Stimulated activated CD4-positive, alpha-beta T cell treated with anti-CD3 and anti-CD28 coated beads, Interleukin-1b, Interleukin-23, amount 100 ng/mL, for 1 hour (primary cell): ENCODE measurements at places on chromosomes 5 and 9.

GRCh38 chr5:157912621-157913325 is 53.8 kb upstream of the CLINT1 start:
- DNase-seq, result no peak

DNA sequence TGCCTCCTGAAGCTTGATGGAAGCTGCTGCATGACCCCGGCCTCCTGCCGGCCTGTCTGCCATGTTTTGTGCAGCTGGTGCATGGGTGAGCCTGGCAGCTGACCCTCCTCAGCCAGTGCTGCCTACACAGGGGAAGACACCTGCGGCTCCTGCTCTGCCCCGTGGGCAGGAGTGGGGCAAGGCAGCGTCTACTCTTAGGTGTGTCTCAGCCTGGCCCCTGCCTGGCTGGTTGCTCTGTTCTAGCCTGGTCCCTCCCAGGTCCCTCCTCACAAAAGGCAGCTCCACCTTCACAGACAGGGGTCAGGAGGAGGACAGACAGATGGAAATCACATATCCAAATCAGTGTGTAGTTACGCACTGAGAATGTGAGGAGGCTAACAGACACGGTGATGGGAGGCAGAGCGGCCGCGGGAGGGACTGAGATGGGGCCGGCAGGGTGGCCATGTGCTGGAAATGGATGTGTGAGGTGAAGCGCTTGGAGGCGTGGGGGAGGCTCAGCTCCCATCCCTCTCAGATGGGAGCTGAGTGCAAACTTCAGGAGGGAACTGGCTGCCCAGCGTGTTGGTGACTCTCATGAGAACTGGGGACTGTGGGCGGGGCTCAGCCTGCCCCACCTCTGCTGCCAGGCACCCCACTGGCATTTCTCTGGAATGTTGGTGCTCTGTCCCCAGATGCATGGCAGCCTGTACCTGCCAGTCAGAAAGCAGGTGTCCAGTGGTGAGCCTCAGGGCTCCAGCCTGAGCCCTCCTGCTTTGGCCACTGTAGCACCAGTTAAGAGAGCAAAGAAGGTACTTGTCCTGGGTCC is 43.4 kb downstream of the PPARGC1B start:
- no peak for DNase-seq

DNA sequence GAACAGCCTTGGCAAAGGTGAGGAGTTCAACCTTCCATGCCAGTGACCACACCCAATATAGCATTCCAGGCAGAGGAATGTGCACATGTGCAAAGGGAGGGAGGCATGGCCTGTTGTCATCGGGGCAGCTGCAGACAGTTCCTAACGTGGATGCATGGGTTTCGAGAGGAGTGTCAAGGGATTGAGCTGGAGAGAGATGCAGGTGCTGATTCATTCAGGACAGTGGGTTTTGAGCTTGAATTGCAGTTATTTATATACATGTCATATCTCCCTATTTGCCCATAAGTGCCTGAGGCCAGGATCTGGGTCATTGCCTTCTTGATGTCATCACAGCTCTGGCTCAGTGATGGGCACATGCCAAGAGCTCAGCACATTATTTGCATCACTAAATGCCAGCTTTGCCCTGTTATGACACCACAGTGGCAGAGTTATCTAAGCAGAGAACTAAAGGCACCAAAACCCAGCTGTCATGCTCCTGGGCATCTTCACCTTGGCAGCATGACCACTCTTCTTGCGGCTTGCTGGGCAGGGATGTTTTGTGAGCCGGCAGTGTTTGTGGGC is 278.0 kb downstream of the NTRK2 start:
- DNase-seq, result no peak

DNA sequence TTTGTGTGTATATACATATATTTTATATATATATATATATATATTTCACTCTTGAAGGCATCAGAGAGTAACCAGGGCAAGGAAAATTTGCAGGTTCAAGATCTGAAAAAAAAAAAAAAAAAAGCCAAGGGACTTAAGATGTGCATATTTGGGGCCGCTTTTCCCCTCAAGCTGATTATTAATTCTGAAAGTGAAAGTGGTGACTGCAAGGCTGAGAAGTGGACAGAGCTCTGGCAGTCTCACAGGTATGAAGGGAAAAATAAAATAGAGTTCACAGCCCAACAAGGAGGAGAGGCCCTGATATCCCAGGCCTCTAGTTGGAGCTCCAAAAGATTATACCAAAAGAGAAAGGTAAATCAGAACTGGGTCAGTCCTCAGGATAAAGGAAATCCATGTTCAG is 234.4 kb upstream of the GAS1 start:
- DNase-seq, result no peak

- no peak for DNase-seq
These were observed at the start of gene DAB2IP for GRCh38 chr9:121651295-121652020. Gene DAB2IP (plus strand): TSS chr9:121651634. CDS start chr9:121651776, 142 bp downstream.

DNA sequence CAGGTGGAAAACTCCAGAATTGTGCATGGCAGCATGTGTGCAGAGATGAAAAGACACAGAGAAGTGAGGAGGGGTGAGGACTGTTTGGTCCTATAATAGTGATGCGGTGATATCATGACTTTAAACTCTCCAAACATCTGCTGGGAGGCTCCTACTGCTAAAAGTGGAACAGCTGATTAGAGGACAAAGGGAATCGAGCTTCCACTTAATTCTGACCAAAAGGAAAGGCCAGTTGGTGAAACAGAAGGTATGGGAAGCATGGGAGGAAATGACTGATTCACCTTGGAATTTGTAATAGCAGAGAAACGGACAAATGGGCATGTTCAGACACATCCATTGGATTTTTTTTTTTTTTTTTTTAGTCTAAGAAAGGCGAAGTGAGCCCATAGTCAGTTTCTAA is 67.5 kb upstream of the MAMDC2 start:
- no peak for DNase-seq

DNA sequence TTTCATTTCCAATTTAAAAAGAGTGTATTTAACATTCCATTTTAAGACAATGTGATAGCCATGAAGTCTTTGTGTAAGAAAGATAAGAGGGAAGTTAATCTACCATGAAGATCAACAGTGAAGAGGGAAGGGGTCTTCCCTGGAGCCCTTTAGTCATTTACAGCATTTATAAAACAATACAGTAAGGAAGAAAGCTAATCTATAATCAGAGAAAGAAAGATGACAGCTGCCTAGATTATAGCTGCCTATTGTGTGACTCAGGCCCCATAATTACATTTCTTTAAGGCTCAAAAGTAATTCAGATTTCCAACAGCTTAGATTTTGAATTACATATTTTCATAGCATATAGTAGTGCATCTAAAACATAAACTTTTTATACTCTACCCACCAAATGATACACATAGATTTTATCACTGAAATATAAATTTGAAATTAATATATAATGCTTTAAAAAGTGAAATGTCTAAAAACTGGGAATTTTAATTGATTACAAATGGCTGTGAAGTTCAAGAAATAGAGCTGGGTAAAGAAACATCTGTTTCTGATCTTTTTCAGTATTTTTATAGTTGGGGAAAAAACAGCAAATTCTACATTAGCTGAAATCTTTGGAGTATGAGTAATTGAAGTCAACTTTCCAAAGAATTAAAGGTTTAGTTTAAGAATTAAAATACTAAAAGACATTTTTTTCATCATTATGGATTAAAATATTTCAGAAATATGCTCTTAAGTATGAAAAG is 89.6 kb downstream of the RIC1 start:
- no peak for DNase-seq

GRCh38 chr5:169763376-169764017 is 126.4 kb downstream of the DOCK2 start:
- DNase-seq, result no peak

GRCh38 chr9:70205366-70206020 is 53.3 kb upstream of the SMC5 start:
- DNase-seq, result no peak

DNA sequence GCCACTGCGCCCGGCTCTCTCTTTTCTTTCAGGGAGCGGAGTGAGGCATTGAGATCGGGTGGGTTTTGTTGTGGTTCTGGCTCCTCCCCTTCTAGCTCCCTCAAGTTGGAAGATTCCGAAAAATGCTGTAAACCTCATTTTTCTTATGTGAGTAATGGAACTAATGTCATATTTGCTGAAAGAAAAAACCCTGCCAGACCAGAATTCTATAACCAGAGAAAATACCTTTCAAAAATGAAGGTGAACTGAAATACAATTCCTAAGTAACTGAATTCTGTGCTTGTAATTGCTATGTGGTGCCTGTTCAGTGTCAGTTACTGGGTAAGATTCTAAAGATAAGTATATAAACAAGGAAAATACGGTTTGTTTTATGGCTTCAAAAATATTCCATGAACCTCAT is 30.9 kb upstream of the CDK20 start:
- DNase-seq, result no peak

DNA sequence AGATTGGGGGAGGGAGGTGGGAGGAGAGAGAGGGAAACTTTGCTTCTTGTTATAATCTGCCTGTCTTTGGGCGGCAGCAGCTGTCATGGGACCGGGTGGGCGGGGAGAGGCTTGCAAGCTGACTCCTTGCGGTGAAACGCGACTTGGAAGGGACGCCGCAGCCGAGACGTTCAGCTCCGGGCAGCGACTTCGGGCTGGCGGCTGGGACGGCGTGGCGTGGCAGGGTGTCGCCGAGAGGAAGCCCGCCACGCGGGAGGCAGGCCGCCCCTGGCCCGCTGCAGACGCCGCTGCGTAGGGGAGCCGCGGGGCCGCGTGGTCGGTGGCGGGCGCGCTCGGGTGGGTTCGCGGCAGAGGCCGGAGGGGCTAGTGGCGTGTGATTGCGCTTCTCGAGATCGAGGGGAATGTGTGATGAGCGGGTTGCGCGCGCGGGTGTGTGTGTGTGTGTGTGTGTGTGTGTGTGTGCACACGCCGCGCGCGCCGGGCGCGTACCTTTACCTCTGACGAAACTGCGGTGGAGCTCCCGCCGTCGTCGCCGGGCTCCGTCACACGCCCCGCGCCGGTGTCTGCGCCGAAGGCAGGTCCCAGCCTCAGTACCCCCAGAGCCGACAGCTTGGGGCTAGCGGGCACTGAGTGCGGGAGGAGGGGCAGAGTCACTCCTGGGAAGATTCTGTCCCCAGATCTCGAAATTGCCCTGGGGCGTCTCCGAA is 1.7 kb downstream of the PPARGC1B start:
- DNase-seq, result peak; percentile 53

GRCh38 chr5:94057655-94058054 is 316.3 kb upstream of the POU5F2 start:
- no peak for DNase-seq

GRCh38 chr9:114246558-114246957 is 76.3 kb upstream of the ORM1 start:
- DNase-seq, result no peak

DNA sequence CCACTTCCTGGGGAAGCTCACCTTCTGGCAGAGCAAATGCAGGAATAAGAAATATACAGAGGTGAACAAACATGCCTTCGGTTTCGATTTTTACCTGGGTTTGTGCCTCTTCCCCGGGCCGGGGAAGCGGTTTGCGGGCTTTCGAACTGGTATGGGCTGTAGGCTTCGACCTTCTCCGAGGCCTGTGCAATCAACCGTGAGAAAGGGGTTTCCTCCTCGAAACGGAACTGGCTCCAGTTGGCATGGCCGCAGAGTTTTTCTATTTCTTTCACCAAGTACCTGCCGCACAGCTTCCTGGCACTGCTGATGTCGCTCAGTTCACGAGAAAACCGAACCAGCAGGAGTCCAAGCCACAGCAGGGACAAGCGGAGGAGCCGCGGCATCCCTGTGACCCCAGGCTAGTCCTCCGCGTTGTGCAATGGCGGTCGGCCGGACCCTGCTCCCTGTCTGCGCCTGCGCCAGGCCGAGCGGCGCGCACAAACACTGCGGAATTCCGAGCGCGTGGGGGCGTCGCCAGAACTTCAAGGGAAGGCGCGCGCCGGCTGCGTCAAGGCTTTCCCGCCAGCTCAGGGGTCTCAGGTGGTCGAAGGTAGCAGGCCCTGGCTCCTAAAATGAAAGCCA is at the start of gene INSL6:
Gene INSL6, minus strand, starts transcription at position 420 of the 621 bp plus-strand sequence. Its CDS starts 37 bp downstream, at position 383.
- DNase-seq, result no peak

- no peak for DNase-seq
These were observed 174.0 kb downstream of the ARHGAP26 start for GRCh38 chr5:142944140-142944539.

GRCh38 chr5:113224605-113225065 is 210.2 kb downstream of the TSSK1B start:
- DNase-seq, result no peak

DNA sequence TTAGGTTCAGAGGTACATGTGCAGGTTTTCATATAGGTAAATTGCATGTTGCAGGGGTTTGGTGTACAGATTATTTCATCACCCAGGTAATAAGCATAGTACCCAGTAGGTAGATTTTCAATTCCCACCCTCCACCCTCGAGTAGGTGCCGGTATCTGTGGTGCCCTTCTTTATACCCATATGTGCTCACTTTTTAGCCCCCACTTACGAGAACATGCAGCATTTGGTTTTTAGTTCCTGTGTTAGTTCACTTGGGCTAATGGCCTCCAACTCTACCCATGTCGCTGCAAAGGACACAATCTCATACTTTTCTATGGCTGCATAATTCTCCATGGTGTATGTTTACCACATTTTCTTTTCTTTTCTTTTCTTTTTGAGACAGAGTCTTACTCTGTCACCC is 21.2 kb downstream of the ITK start:
- DNase-seq, result no peak

- no peak for DNase-seq
These were observed 164.7 kb downstream of the ADAMTSL1 start for GRCh38 chr9:18638371-18639249.

DNA sequence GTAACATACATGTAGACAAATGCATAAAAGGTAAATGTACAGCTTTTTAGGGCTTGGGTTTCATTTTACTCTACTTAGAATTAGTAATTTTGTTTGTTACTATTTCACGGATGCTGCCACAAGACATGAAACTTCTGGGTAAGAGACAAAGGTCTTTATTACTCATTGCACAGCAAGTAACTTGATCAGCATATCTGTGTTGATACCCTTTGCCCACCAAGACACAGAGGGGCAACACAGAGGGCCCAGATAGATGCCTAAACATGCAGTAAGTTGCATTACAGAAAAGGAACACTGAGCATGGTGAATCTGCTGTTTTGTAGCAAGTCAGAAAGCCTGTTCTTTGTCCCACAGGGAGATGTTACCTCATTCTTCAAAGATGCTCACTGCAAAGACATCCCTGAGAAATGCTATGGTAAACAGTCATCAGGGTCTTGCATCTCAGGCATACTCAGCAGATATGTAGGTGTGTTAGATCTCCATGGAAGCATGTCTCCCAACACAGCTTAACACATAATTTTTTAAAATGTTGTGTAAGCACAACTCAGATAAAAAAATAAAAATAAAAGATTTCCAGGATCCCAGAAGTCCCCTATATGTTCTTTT is 10.3 kb downstream of the ITGA2 start:
- DNase-seq, result no peak
